Omental fat pad (tissue), 4 donors: ENCODE measurements at places on chromosomes 3 and 15. TPM values are rescaled to one million over a fixed set of nuclear protein-coding genes. Genes with fewer than 3 reads are reported as not detected.

DNA sequence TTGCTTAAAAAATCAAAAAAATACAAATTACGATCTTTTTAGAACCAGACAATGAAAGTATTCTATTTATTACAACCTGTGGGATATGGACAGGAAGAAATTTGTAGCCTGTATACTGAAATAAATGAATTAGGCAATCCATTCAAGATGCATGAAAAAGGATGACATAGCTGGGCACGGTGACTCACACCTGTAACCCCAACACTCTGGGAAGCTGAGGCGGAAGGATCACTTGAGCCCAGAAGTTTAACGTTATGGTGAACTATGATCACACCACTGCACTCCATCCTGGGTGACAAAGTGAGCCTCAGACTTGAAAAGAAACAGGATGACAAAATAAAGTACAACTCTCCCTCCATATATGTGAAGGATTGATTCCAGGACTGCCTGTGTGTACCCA lies 74.1 kb downstream of the MSL2 start:
- DNase-seq, result no peak

The TMEM40 gene
- not detected for total RNA-seq

The EIF4E3 gene
- 29.0 TPM for total RNA-seq

The AHSG gene
- not detected for total RNA-seq

GRCh38 chr3:101811875-101812274 lies 32.9 kb downstream of the NXPE3 start:
- DNase-seq, result no peak

The CDC25A gene
- total RNA-seq, result 2.3 TPM

The ZNF80 gene
- not detected for total RNA-seq

The CASR gene
- not detected for total RNA-seq

The FOXB1 gene
- not detected for total RNA-seq

DNA sequence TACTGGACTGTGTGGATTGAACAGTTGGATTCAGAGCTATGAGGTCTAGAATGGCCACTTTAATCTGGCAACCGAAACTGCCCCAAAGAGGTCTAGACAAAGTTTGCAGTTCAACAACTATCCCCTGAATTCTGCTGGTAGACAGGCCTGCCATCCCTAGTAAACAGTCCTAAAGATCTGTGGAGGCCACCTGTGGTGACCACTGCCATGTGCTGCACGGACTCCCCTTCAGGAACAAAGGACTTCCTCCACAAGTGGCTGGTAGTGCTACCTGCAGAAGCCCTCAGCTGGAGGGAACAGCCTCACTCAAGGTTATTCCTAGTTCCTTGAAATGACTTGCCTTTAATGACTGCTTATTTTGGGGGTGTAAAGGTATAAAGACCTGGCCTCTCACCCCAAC lies 6.1 kb downstream of the TNFAIP8L3 start:
- no peak for DNase-seq

DNA sequence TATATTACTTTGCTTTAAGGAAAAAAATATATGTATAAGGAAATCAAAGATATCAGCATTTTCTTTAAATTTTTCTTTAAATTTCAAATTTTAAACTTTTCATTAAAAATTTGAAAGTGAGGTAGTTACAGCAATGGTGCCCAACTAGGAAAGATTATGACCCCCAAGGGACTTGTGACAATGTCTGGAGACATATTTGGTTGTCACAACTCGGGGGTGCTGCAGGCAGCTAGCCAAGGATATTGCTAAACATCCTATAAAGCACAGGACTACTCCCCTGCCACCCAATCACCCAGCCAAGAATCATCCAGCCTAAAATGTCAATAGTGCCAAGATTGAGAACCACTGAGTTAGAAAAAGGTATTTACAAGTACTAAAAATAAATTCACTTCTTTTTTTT lies 57.3 kb downstream of the SLC4A7 start:
- DNase-seq, result no peak

DNA sequence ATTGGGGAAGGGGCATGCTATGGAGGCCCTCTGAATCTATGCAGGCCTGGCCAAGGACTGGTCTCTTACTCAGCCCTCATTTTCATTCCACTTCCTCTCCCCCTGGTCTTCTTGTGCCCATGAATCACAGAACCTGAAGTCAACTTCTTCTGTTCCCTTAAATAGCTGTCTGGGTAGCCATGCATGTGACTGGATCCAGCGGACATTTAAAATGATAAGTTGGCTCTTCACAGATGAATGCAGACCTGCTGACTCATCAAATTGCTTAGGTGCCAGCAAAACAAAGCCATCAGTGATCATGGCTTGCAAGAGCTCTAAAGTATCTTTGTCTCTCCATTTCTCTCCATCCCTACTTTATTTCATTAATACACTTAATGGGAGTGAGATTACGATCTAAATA lies 90.1 kb upstream of the CADPS start:
- DNase-seq, result no peak

The ALDH1A2 gene
- total RNA-seq, result 172 TPM

The ACY1 gene
- total RNA-seq, result 57.7 TPM

DNA sequence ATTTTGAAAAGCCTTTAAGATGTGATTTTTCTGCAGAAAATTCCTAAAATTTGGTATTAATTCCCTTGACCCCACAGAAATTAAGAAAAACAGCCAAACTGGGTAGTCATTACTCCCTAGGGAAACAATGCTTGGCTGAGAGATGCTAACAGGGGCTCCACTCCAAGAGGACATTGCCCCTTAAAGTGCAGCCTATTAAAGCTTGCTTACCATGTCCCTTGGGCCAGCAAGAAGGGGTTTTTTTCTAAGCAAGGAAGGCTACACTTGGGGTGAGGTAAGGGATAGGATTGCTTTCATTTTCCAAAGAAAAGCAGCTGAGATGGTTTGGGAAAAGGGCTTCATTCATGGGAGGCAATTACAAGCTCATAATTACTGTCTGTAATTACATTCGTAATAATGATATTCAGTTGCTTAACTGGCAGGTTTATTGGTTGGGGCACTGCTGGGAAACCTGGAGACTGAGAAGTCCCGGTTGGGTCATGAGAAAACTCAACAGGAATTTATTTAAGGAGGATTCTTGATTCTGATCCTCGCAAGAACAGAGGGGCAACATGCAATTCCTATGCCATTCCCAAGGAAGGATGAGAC lies 247.5 kb downstream of the NR1D2 start:
- no peak for DNase-seq

The C3orf18 gene
- total RNA-seq, result 9.1 TPM

DNA sequence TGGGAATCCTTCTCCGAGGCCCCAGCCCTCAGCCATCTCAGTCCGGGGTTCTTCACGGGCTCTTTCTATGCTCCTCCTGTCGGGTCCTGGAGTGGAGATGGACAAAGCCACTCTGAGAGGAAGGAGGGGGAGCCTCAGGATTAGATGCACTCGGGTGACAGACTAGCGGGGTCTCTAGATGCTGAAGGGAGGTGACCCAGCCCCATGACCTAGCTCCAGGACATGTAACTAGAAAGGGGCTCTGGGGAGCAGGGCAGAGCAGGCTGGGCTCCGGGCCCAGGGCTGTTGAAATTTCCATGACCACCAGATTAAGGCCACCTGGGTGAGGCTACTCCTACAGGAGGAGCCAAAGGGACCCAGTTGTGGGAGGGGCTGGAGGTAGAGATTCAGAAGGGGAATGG lies 14.8 kb upstream of the SKIC8 start:
- DNase-seq, result no peak

DNA sequence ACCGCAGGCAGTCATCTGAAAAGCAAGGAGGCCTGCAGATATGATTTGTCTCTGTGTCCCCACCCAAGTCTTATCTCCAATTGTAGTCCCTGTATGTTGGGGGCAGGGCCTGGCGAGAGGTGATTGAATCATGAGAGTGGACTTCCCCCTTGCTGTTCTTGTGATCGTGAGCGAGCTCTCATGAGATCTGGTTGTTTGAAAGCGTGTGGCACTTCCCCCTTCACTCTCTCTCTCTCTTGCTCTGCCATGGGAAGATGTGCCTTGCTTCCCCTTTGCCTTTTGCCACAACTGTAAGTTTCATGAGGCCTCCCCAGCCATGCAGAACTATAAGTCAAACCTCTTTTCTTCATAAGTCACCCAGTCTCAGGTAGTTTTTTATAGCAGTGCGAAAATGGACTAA lies 83.3 kb downstream of the TMCO5A start:
- DNase-seq, result no peak

- no peak for DNase-seq
These were observed 21.7 kb downstream of the CCR3 start for GRCh38 chr3:46264002-46264401.

GRCh38 chr15:36334059-36334458 lies 245.4 kb upstream of the CDIN1 start:
- DNase-seq, result no peak

GRCh38 chr3:50352781-50353180 lies 2.1 kb downstream of the CYB561D2 start:
- no peak for DNase-seq

The ARHGEF3 gene
- 18.3 TPM for total RNA-seq

The TEX55 gene
- not detected for total RNA-seq

DNA sequence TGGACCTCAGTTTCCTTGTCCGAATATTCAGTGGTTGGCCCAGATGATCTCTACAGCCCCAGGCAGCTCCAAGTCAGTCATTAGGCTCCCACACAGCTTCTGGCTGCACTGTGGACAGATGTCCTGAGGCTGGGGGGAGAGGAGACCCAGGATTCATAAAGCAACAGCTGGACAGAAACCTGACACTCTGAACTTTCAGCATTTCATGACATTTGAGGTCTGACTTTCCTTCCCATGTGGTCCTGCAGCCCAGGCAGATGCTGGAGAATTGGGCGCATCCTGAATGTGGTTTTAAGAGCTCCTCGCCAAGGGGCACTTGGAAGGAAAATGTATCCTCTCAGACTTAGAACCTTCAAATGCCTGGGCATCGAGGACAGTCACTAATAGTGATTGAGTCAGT lies 307.6 kb upstream of the LRRFIP2 start:
- no peak for DNase-seq

DNA sequence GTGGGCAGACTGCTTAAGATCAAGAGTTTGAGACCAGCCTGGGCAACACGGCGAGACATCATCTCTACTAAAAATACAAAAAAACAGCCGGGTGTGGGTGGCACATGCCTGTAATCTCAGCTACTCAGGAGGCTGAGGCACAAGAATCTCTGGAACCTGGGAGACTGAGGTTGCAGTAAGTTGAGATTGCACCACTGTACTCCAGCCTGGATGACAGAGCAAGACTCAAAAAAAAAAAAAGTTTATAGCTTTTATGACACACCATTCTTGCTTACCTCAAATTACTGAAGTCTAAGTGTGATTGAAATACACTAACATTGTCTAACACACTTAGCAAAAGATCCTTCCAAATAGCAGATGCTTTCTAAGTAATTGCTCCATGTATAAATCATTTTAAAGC lies 207.6 kb downstream of the STAG1 start:
- DNase-seq, result no peak

DNA sequence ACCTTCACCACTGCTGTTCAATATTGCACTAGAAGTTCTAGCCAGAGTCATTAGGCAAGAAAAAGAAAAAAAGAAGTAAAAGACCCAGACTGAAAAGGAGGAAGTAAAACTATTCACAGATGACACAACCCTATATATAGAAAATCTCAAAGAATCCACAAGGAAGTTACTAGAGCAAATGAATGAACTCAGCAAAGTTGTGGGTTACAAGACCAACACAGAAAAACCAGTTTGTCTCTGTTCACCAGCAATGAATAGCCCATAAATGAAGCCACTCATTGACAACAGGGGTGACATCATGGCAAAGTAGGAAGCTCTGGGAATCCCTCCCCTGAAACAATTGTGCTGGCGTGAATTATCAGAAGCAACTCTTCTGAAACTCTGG lies 4.6 kb downstream of the CFAP100 start:
- no peak for DNase-seq

The ATP13A5 gene
- total RNA-seq, result not detected

- no peak for DNase-seq
These were observed 159.6 kb downstream of the GBE1 start for GRCh38 chr3:81601707-81602305.

The REC114 gene
- not detected for total RNA-seq

The ZNF385D gene
- 4.7 TPM for total RNA-seq

The SLC6A1 gene
- total RNA-seq, result 0.50 TPM

- no peak for DNase-seq
These were observed 10.5 kb upstream of the TM4SF19 start for GRCh38 chr3:196348698-196349097.

DNA sequence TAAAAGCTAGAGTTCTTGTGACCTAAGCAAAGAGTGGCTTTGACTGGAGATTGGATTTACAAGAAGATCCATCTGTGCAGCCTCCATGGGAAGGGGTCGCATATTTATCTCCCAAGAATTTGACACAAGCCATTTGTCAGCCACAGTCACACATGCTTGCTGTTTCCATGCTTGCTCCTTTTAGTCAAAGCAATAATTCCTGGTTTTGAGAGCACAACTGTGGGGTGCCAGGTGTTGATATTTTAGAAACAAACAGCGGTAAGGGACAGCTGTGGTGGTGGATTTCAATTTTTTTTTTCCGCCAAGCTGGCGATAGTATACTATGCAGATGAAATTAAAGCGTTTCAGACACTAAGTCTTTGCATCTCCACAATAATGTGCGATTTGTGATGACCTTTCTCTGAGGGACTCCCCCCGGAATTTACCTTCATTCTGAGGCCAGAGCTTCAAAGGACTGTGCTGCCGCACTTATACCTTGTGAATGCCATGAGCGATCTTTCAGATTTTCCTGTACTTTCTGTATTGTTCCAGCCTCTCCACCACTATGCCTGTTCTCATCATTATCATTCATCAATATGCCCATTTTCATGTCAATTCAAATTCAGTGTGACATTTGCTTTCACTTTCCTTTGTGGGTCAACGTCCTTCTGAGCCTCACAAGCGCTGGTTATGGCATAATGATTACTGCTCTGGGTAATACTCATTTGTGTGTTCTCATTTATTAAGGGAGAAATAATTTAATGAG lies 108.2 kb upstream of the KBTBD8 start:
- DNase-seq, result no peak

The NR2F2 gene
- total RNA-seq, result 41.8 TPM

The CAND2 gene
- total RNA-seq, result 2.2 TPM

DNA sequence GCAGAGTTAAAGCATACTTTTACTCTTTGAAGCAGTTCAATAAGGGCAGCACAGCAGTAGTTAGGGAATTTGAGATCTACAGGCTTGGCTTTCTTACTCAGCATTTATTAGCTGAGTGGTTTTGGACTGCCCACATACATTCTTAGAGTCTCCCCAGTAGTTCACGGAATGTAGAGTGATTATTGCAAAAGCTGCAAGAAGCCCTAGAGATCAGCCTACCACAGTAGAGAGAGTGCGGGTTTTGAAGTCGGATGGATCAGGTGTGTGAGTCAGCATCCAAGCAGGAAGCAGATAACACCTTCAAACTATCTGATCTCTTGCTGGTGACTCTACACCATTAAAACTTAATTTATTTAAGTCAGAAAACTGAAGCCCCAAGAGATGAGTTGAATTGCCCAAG lies 171.9 kb downstream of the SYNPR start:
- no peak for DNase-seq
